ENCODE measurements at places on chromosomes 4 and X.

DNA sequence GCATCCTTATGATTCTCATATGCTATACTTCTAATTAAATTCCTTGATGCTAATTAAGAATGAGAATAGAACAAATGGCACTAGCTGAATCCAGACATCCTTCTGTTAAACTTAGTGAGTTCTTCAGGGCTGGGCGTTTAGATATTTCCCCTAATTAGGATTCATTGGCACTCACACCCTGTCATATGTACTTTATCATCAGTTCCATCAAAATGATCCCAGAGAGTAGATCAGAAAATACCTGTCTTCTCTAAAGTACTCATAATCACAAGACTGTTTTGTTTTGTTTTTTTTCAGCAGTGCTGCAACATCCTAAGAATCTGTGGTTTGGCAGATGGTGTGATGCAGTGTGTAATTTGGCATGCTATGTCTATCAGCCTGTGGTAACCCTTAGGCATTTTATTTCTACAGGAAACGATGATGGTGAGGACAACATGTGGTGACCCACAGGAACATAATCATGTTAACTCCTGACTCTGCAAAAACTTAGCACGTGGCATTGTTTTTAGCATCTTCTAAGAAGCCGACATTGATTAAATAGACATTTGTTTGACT lies 2528.4 kb downstream of the ARAP2 start:
- no peak for DNase-seq

DNA sequence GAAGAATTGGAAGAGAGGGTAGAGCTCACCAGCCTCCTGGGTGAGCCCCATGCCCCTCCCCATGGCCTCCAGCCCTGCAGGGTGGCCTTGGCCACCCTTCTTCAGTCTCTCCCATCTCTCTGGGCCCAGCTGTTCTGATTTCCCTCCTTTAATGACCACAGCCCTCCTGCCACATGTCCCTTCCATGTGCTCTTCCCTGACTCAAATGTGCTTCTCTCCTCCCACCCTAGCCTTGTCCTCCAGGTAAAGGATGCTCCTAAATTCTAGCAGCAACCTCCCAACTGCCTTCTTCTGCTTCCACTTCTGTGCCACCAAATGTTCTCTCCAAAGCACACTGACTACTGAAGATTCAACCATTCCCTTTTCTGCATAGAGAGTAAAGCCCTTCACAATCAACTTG lies 83.0 kb downstream of the ADRA2C start:
- no peak for DNase-seq

DNA sequence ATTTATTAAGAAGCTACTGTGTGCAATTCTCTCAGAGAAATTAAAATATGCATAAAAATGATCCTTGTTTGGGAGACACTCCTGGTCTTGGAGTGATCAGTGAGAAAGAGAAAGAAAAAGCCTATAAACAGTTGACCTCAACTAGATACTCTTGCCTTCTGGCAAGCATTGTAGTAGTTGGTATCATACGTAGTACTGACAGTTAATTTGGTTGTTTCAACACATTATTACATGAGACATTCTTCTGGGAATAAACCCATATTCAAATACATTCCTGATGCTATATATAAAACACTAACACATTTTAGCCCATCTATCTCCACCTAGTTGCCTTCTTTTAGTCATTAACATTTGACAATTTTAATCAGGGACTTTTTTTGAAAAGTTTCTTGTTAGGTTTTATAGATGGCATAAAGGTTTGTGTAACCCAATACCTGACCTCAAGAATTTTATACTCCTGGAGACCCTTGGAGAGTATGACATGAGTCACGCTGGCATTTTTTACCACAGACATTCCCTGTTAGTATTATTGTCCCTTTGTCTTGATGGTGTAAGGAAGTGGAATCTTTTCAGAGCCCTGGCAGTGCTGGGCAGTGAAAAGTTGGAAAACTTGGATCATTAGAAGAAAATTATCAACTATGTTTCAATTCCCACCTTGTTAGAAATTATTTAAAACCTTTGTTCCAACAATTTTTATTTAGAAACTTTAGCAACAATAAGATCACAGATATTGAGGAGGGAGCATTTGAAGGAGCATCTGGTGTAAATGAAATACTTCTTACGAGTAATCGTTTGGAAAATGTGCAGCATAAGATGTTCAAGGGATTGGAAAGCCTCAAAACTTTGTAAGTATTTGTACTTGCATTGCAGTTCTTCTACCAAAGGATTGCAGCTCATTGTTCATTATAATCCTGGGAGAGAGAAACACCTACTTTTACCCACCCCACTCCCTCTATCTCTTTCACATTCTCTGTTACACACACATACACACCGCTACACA lies 167.1 kb upstream of the PACRGL start:
- no peak for DNase-seq

DNA sequence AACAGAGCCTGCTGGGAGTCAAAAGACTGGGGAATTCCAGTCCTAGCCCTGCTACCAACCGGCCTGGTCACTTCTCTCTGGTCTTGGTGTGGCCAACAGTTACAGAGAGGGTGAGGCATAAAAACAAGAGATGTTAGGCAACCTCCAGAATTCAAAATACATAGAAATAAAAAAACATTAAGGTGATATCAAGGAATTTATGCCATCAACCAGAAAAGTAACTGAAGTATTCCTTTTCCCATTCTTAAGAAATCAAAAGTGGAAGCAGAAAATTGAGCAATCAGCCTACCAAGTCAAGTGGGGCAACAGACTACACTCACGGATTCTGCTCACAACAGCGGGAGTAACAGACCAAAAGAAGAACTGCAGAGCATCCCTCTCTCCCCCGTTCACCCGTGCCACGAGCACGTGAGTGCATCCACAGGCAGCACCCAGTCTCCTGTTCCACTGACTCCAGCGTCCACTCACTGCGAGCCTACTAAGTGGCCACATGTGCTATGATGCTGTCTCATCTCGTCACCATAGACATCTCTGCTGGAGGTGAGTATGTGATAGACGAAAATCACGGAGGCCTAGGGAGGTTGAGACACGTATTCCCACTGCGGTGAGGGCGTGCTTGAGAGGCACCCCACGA lies 29.3 kb downstream of the AFAP1 start:
- DNase-seq = no peak

- DNase-seq = no peak
Observed at GRCh38 chrX:106710771-106711170, 15.7 kb upstream of the RNF128 start.

GRCh38 chr4:86006057-86006456 lies 353.8 kb downstream of the MAPK10 start:
- DNase-seq = no peak

DNA sequence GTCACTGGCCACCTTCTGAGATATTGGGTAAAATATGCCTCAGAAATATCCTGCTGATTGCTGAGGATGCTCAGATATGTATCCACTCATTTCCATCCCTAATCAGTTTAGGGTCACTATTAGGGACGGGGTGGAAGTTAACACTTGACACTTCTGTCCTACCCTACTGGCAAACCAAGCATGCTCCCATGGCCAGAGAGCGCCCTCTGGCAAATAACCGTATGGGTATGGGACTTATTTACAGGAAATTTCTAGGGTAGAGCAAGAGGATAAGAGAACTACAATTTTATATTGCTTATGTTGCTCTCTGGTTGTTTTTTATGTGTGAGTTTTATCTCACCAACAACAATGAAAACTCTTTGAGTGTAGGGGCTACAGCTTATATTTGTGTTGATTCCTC lies 86.8 kb upstream of the TSPAN7 start:
- no peak for DNase-seq

GRCh38 chrX:107576392-107576791 lies 51.9 kb upstream of the PRPS1 start:
- no peak for DNase-seq

- no peak for DNase-seq
Observed at GRCh38 chrX:55523356-55523755, 33.7 kb upstream of the USP51 start.

GRCh38 chr4:168183717-168184571 lies 91.6 kb downstream of the ANXA10 start:
- DNase-seq = no peak

DNA sequence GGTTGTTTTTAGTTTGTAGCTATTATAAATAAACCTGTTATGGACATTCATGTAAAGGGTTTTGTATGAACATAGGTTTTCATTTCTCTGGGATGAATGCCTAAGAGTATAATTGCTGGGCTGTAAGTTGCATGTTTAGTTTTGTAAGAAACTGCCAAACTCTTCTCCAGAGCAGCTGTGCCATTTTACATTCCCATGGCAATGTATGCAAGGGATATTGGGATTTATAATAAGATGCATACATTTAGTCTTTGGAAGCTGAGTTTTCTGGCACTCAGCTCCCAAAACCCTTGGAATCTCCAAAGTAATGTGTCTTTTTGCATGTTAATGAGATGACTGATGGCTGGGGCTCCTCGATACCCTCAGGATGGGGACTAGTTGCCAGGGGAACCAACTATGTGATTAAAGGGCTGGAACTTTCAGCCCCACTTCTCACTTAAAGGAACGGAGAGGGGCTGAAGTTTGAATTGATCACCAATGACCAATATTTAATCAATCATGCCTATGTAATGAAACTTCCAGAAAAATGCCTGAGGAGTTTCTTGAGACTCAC lies 44.0 kb downstream of the SERTM2 start:
- DNase-seq = no peak

GRCh38 chrX:136780763-136781162 lies at the start of gene ARHGEF6:
Gene ARHGEF6 (minus strand): TSS chrX:136780932. CDS start chrX:136780882, 50 bp downstream.
- DNase-seq = no peak

GRCh38 chr4:74932832-74933561 lies at the start of gene PARM1:
Gene PARM1 (plus strand): TSS chr4:74933116. CDS start chr4:74933328, 212 bp downstream.
- no peak for DNase-seq

DNA sequence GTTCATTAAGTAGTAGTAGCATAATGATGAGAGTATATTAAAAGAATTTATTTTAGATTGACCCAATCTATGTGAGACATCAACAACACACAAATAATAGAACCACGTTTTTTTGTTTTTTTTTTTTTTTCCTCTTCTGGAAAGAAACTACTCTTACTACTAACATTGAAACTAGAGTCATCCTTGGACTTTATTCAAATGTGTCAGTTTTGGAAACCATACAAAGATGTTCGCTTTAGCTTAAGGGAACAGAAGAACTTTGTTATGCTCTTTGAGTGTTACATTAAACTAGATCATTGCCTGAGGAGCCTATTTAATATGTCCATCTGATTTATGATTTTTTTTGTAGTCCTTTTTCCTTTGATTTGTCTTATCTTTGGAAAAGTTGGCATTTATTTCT lies 166.7 kb downstream of the RPA4 start:
- no peak for DNase-seq

- no peak for DNase-seq
Observed at GRCh38 chr4:5528031-5528436, 180.3 kb downstream of the EVC2 start.

- DNase-seq = no peak
Observed at GRCh38 chrX:53287493-53288138, 6.2 kb upstream of the IQSEC2 start.

- DNase-seq = no peak
Observed at GRCh38 chr4:55031158-55031557, 94.2 kb downstream of the KDR start.

- DNase-seq = no peak
Observed at GRCh38 chr4:16161851-16162408, 64.3 kb downstream of the TAPT1 start.

DNA sequence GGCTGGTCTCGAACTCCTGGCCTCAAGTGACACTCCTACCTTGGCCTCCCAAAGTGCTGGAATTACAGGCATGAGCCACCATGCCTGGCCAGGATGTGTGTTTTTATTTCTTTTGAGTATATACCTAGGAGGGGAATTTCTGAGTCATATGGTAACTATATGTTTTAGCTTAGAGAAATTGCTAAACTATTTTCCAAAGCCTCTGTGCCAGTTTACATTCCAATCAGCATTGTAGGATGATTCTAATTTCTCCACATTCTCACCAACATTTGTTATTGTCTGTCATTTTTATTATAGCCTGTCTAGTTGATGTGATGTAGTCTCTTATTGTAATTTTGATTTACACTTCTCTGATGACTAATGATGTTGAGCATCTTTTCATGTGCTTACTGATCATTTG lies 1576.0 kb downstream of the RPA4 start:
- DNase-seq = no peak

DNA sequence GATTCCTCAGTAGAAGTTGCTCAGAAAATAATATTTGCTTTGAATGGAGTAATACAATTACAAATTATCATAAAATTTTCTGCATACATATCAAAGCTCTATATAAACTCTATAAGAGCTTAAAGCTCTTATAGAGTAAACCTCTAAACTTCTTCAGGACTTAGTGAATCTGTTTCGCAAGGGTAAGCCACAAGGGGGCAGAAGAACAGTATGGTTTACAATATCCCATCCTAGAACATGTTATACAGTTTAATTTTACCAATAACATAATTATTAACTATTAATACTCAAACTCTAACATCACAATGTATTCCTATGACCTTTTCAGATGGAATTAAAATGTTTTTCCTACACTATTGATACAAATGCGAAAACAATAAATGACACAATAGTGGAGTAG lies 33.8 kb upstream of the SPANXN1 start:
- no peak for DNase-seq

DNA sequence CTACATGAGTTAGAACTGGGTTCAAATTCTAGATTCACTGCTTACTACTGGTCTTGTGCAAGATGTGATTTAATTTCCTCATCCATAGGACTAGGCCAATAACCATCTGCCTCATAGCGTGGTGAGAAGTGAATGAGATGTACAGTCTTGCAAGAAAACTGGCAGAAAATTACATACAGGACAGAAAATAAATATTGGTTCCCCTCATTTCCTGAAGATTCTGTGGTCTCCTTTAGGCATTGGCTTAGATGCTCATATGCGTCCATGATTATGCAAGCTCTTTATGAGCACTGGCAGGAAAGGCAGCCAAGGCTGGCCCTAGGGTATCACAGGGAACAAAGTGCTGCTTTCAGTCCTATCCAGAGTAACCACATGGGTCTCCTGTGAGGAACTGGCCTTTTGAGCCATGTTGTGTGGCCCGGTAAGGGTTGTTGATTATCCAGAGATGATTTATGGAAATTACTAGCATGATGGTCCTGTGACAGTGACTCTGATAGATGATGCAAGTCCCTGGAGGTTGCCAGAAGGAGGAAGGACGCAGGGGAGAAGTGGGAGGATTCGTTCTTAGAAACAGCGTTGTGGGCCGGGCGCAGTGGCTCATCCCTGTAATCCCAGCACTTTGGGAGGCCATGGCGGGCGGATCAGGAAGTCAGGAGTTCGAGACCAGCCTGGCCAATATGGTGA lies 9.9 kb upstream of the MOB1B start:
- DNase-seq = no peak

GRCh38 chrX:154761977-154762536 lies 607 bp upstream of the DKC1 start:
- no peak for DNase-seq

DNA sequence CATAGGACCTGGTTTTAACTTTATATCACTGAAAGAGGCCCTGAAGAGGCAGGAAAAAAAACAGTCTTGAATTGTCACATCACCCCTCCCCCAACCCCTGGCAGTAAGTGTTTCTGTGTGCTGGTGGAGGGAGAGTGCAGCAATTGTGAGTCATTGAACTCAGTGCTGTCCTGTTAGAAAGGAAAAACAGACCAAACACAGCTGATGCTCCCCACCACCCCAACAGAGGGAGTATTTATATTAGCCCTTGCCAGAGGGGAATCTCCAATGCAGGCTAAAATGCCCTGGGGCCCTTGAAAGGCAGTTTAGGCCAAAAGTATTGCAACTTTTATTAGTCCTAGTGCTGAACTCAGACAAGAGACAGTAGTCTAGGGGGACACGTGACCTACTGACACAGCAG lies 197.8 kb upstream of the AGTR2 start:
- DNase-seq = no peak
